Activated CD4-positive, alpha-beta memory T cell treated with anti-CD3 and anti-CD28 coated beads, Interleukin-2, amount 10 ng/mL, durations not matched to agents 7 days and 5 days (primary cell): ENCODE measurements at places on chromosomes 2 and 18. TPM values are rescaled to one million over a fixed set of nuclear protein-coding genes. Genes with fewer than 3 reads are reported as not detected.

GRCh38 chr18:31229829-31230228 lies 67.2 kb upstream of the DSC1 start:
- DNase-seq, result no peak

LYG2 gene
- not detected for total RNA-seq

DNA sequence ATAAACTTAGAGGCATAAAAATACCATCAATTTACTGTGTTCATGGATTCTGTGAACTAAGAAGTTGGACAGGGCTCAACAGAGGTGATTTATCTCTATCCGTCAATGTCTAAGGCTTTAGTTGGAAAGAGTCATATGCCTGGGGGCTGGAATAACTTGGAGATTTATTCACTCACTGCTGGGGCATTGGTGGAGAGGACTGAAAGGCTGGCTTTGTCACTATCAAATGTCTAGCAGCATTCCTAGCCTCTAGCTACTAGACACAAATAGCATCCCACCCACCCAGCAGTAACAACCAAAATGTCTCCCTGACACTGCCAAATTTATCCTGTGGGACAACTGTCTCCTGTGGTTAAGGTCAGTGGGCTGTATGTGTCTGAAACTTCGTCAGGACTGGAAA lies 71.0 kb downstream of the EVA1A start:
- no peak for DNase-seq

DNA sequence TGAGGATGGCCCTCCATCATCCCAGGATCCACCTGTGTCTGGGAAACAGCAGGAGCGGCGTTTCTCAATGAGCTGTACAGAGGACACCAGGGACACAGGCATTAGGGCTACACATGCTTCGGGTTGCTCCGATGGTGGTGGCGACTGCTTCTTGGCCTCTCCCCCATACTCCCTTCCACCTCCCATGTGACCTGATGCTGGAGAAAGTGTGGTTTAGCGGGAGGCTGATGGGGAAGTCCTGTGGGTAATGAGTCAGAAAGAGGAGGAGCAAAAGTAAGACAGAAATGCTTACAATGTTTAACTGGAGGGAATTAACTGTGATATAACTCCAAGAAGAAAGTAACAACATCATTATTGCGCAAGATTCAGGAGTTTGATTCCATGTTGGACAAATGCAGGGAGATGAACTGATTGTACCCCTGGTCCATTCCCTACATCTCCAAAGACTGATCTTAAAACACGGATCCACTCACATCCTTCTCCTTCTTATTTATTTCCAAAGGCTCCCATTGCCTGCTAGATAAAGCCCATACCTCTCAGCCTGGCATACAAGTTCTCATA lies 186.6 kb downstream of the NRP2 start:
- peak; percentile 74 for DNase-seq

GRCh38 chr18:2411381-2411960 lies 159.8 kb downstream of the METTL4 start:
- no peak for DNase-seq

SH2D6 gene
- total RNA-seq, result 1.5 TPM
